ENCODE measurements at places on chromosomes 4 and X.

DNA sequence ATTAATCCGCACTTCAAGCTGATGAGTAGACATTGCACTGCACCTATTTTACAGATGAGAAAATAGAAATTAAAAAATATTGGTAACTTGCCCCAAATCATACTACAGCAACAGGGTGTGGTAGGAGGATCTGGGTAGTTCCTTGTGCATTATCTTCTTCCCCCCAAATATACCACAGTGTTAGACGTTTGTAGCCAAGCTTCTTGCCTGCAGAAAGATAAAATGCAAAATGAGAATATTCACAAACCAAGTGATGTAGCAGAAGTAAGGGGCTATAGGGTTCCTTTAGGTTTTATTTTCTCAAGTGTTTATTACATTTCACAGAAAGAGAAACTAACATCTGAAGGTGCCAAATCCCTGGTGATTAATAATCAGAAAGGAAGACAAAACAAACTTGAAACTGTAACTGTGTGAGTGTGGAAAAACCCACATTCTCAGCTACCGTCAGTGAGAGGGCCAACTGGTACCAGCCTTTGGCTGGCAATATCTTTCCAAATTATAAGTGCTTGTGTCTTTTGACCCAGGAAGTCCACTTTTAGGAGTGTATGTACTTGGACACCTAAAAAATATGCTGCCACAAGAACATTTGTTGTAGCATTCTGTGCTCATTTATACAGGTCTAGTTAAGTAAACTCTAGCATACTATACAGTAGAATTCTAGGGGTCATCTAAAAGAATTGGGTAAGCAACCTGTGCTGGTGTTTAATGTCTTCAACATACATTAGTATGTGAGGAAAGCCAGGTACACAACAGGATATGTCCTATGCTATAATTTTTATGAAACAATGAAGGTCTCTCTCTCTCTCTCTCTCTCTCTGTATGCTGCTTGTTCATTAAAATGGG, 6.7 kb upstream of the CD38 start:
- no peak for DNase-seq

GRCh38 chr4:158809611-158810486, 41.0 kb downstream of the FNIP2 start:
- no peak for DNase-seq

DNA sequence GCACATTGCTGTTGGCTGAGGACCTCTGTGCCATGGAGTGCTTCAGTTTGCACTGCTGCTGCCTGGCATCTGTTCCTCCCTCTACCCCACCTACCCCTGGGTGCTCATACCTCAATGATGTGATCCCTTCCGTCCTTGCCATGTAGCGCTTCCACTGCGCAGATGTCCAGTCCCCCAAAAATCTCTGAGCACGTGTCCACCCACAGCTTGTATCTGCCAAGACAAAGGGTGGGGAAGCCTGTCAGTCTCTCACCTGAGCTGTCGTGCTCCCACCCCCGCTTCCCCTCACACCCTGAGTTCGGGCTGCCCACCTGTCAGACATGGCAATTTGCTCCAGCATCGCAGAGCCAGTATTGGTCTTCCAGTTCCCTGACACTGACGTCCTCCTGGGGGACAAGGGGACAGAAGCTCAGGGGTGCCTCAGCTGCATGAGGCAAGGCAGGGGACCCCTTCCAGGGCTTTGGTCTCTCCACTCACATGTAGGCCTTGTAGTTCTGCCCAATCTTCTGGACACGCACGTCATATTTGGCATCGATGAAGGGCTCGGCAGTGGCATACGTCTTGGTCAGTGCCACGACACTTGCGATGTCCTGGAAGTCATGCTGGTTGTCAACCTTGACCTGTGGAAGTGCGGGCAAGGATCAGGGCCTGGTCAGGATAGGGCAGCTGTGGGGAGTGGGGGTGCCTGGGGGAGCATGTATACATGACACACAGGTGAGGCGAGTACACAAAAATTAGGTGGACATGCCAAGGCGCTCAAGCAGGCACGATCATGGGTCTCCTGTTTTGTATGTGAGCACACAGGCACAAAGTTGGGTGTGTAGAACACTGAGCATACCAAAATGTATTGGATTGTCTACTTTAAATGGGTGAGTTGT, 6.0 kb upstream of the TIMP1 start:
- DNase-seq, result no peak

GRCh38 chr4:14092741-14093140, 465.2 kb upstream of the BOD1L1 start:
- DNase-seq, result no peak

GRCh38 chr4:170391066-170391740, 301.4 kb upstream of the AADAT start:
- DNase-seq, result no peak

GRCh38 chr4:24053934-24054333, 164.1 kb upstream of the PPARGC1A start:
- no peak for DNase-seq

DNA sequence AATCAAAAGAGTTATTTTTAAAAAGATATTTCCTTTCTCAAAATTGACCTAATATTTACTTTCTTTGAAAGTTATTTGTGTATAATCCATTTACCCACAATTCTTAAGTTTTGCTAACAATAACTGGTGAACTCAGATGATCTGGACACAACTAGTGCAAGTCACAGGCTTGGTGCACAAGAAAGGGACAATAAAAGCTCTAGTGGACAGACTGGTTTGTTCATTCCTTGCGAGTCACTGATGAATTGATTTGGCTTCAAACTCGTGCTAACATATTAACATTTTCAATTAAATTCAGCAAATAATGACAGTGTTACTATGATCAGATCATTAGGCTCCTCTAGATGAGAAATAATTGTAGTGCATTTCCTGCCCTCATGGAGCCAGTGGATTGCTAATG, 169.2 kb downstream of the BMPR1B start:
- no peak for DNase-seq

- no peak for DNase-seq
Observed at GRCh38 chr4:88582493-88582892, 9.8 kb upstream of the HERC3 start.

DNA sequence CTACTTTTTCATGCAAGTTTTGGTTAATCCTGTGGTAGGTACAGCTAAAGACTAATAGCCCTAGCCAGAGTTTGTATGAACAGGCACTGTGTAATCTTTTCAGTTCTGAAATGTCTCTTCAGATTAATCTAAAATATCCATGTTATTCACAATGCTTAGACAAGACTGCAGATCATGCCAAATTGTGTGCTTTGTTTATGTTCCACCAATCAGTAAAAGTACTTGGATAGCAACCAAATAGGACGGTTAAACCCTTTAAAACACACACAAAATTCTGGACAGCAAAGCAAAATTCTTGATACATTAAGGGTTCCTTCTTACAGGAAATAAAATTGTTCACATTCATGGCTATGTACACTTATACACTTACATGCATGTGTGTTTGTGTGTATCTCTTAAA, 139.1 kb downstream of the KLHL13 start:
- no peak for DNase-seq

GRCh38 chr4:155974996-155975395, 21.3 kb upstream of the CTSO start:
- no peak for DNase-seq

DNA sequence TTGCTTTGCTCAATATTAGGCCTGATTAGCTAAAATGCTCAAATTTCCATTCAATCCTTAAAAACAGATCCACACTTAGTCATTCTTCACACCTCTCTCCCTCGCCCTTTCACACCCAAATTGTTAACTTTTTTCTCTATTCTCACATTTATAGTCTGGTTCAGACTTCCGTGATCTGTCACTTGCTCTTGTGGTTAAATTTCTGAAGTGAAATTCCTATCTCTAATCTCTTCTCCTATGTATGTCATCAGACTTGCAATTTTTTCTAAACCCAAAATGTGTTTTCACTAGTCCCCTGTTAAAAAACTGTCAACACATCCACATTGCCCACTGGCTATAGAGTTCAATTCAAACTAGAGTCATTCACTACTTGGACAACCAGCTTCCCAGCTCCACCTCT, 63.2 kb downstream of the SNCA start:
- no peak for DNase-seq

GRCh38 chr4:184265546-184266351, 48.1 kb upstream of the ENPP6 start:
- no peak for DNase-seq

GRCh38 chr4:16492872-16493271, 266.6 kb upstream of the TAPT1 start:
- DNase-seq, result no peak

- DNase-seq, result no peak
Observed at GRCh38 chr4:140242357-140243277, 88.6 kb upstream of the MAML3 start.

- no peak for DNase-seq
Observed at GRCh38 chr4:158715802-158716201, 7.4 kb downstream of the PPID start.

- DNase-seq, result no peak
Observed at GRCh38 chrX:69510137-69510715, 6.1 kb downstream of the NALF2 start.
